ENCODE measurements at places on chromosomes 3 and 15.

GRCh38 chr3:159804726-159805410 is 183.8 kb upstream of the IL12A start:
- peak; percentile 63 for DNase-seq

- DNase-seq: no peak
These were observed 114.0 kb upstream of the OSTN start for GRCh38 chr3:191085091-191085490.

DNA sequence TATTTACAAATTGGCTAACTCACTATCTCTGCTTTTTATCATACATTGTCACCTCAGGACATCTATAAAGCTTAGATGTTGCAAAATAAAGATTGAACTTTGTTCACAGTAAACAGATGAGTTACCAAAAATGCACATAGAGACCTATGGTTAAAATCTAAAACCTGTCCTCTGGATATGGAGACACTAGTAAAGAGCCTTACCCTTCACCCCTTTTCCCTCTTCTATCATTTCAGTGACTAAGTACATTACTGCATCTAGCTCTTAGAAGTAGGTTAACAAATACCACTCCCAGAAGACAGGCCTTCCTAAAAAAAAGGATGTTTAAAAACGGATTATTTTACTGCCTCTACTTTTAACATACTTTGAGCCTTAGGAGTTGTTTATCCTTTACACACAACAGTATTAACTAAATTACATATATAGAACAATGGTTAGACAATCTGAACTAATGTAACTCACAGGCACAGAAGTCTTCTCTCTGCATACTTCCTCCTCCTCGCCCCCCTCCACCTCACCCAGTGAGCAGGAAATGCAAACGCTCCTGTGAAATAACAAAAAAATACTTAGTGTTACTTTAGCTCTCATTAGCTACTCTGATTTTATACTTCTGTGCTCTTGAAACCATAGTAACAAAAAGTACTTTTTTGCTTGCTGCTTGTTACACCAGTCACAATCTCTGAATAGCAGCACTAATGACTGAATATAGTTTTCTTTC is 23.3 kb downstream of the IREB2 start:
- DNase-seq: no peak

GRCh38 chr15:38558372-38559059 is 6.1 kb downstream of the RASGRP1 start:
- no peak for DNase-seq

DNA sequence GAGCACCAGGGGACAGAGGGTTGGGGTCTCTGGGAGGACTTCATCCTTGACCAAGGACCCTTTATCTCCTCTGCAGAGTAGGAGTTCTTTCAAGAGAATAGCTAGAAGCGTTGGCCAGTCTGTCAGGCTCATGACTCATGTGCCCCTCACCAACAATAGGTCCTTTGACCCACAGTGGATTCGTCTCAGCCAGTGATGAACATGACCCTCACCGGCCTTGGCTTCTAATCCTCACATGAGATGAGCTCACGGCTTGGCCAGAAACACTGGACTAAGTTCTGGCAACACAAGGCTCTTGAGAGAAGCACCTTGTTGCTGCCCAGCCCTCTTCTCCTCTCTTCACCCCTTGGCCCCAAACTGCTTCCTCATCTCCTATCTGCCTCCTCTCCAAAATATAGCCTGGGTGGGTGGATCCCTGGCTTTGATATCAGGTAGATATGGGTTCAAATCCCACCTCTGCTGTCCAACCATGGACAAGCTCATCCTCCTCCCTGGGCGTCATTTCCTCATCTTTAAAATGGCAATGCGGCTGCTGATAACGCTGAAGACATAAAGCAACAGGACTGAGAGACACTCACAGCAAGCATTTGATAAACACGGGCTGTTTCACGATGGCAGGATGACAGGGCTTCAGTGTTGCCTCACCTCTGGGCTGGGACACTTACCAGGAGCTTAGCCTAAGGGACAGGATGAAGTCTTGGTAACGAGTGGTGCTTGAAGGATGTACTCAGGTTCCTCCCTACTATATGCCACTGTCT is 446.7 kb upstream of the PROK2 start:
- no peak for DNase-seq

GRCh38 chr3:192409838-192410683 is 317.3 kb downstream of the FGF12 start:
- peak; percentile 25 for DNase-seq

GRCh38 chr3:90080988-90081387 is 973.6 kb downstream of the EPHA3 start:
- no peak for DNase-seq

DNA sequence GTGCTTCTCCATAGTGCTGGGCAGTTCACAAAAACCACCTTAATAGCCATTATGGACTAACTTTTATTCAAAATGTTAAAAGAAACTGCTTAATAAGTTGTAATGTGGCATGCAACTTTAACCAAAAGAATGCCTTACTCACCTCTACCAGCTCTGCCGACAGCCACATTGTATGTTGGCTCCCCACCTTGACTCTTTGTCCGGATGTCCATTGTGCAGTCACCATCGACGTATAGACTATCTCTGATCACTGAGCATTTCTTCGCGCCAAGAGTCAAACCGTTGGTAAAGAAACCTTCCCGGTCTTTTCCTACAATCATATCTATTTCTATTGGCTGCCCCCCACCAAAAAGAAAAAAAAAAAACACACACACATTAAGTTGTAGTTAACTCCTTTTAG is 2.5 kb downstream of the PFN2 start:
- no peak for DNase-seq

DNA sequence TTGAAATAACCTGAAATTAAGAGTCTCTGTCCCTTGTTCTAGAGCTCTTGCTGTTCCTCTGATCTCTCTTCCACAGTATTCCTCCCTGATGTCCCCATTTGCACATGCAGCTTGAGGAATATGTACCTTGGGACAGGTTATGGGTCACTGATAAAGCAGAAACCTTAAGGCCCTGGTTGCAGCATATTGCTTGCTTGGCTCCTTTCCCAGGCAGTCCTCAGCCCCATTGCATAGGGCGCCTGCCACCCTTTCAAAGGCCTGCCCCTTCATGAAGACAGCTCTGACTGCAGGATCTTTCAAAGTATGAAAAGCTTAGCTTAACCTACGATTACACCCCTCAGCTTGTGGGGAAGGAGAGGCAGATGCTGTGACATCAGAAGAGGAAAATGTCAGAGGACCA is 51.6 kb downstream of the WDR76 start:
- no peak for DNase-seq

DNA sequence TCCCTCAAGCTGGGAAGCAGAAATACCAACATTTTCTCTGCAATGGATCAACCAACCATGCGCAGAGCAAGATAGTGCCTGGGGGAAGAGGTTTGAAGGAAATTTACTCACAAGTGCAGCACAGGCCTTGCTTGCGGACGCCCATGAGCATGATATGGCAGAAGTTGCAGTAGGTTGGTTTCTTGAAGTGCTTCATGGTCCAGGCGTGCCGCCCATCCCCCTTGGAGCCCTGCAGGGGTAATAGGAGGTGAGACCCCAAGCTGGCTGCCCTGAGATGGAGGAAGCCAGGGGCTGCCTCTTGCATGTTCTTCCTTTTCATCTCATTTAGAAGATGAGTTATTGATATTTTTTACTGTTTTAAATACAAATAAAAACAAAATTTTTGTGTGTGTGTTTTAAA is 86.6 kb downstream of the DGKG start:
- no peak for DNase-seq

DNA sequence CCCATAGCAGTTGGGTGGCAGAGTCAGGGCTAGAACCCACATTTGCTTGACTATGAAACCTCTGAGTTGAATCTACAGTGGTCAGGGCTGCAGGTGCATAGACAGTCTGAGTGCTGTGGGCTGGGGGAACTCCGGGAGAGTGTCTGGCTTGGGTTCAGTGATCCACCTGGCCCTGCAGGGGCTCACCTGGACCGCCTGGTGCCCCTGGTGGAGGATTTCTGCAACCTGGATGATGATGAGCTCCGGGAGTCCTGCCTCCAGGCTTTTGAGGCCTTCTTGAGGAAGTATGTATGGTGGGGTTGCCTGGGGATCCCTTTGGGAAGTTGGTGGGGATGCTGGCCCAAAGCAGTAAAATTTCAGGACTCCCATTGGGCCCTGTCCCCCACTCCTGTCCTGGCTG is 16.3 kb downstream of the CAND2 start:
- no peak for DNase-seq

GRCh38 chr3:143433787-143434378 is 314.3 kb downstream of the CHST2 start:
- peak; percentile 24 for DNase-seq

DNA sequence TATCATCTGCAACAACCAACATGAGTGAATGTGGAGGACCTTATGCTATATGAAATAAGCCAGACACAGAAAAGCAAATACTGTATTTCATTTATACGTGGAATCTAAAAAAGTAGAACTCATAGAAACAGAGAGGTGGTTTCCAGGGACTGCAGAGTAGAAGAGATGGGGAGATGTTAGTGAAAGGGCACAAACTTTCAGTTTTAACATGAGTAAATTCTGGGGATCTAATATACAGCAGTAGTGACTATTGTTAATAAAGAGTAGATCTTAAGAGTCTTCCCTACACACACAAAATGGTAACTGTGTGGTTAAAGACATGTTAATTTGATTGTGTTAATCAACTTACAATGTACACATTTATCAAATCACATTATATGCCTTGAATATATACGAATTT is 20.9 kb upstream of the MELTF start:
- peak; percentile 41 for DNase-seq

DNA sequence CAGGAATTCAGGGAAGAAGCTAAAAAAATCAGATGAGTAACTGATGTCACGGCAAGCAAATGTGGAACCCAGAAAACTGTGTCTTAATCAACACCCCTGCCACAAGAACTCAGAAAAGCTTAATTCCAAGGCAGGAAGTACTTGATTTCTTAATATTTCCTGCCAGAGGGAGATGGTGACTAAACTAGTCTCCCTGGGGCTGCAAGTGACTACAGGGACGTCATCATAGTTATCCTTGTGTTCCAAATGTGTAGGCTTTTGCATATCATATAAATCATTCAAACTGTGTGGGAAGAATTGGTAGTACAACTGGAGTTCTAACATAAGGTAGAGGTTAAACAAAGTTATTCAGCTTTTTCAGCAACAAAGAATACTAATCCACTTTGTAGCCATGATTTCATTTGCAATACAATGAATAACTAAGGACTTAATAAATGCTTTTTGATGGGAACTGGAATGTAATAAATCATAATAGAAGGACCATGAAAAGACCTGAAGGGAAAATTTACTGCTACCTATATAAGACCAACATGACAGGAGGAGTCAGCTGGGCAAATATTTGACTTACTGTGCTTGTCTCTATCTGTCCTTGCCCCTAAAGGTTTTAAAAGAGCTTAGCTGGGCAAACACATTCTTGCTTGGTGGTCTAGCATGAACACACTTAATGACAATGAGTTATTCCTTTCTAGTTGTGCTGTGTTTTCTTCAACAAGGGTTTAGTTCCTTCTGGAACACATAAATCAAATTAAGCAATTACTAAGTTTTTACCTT is 76.0 kb upstream of the NECTIN3 start:
- no peak for DNase-seq

GRCh38 chr3:64684715-64685261 is 3.0 kb downstream of the ADAMTS9 start:
- no peak for DNase-seq

DNA sequence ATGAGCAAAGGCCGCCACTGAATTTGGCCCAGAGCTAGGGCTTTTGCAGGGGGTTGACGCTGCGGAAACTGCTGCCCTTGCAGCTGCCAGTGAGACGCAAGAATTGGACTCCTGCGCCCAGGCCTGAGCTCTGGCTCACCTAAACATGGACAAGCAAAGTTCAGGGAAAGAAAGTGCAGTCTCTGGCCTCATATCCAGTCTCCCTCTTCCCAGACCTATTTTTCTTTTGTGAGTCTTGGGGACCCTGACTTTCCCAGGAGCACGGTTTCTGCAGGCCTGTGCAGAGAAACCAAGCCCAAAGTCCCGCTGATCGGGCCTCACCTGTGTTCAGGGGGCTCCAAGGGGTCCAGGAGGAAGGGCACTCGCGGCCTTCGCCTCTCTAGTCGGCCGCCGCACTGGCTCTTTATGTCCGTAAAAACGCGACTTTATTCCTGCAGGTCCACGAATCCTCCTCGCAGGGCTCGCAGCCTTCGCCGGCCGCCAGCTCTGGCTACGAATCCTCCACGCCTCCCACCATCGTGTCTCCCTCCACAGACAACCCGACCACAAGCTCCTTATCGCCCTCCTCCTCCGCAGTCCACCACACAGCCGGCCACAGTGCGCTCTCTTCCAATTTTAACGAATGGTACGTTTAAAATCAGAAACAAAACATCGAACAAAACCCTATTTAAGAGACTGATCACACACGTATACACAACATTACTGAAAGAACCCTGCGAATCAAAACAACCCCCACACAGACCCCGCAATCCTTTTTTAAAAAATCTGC is 3.9 kb downstream of the ZIC1 start:
- peak; percentile 24 for DNase-seq

GRCh38 chr3:177946936-177947335 is 589.3 kb upstream of the KCNMB2 start:
- DNase-seq: no peak

- no peak for DNase-seq
These were observed 28.7 kb downstream of the ADAMTSL3 start for GRCh38 chr15:83682476-83683088.

- DNase-seq: no peak
These were observed 102.2 kb downstream of the CD47 start for GRCh38 chr3:107988460-107989175.

GRCh38 chr3:72306800-72307341 is 521.9 kb upstream of the PROK2 start:
- no peak for DNase-seq

- DNase-seq: no peak
These were observed 42.0 kb downstream of the FAM3D start for GRCh38 chr3:58624550-58624949.

DNA sequence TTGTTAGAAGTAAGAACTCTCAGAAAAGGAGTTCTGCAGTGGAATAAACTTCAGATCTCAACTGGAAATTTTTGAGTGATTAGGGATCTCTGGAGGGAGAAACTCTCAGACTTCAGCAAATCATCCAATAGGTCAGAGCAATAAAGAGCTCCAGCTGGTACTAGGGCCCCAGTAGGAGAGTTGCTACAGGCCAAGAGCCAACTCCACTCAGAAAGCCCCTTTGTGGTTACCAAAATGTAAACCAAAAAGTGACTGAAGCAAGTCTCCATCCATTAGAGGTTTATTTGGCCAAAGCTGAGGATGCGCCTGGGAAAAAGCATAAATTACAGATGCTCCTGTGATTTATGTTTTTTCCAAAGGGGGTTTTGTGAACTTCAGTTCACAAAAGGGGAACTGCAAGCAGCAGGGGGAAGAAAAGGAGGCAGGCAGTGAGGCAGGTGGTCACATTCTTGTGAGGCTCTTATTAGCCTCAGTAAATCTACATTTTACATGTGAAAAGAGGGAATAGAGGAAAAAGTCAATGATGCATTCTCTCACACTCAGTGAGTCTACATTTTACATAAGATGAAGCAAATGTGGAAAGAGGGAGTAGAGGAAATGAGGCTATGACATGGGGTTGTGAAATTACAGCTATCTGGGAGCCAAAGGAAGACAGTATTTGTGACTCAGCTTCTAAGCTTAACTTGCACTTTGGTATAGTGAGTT is 92.4 kb upstream of the DAZL start:
- no peak for DNase-seq

- DNase-seq: no peak
These were observed 12.6 kb upstream of the RTP3 start for GRCh38 chr3:46484911-46485778.

Data from GM20000 (cell line).